Lung (tissue), 17 donors: ENCODE measurements at places on chromosomes 1 and 21.

DNA sequence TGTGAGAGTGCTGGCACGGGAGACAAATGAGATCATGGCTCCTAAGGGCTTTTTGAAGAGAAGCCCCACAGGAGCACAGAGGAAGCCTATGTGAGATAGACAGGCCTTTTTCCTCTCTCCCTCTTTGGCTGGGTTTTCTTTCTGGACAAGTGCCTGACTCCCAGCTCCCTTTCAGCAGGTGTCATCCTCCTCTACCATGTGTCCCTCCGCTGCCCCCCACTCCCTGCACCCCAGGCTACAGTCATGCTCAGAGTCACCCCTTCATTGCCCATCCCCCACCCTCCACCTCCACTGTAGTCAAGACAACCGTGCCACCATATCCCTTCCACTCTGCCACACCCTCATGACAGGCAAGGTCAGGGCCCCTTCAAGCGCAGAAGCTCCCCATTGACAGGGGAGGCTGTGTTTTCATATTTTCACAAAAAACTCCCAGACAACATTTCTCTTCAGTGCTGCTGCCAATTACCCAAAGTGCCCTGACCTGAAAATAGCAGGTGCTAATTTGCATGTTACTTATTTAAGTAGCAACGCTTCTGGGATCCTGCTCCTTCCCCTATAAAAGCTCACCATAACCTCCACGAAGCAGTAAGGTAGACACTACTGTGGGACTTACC, 92.1 kb upstream of the IPO9 start:
- DNase-seq: no peak

DNA sequence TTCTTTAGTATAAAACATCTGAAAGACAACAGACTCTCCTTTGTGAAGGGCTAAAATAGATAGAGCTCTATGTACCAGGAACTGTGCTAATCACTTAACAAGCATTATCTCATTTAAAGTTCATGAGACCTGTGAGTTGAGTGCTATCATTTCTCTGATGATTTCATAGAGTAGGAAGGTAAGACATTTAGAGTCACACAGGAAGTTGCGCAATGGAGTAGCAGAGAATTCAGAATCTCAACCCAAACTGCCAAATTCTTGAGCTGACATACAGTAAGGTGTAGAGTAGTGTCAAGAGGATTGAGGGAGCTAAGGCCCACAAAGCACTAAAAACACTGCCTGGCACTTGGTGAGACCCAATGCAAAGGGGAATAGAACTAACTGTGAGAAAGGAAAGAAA, 384.3 kb downstream of the NTNG1 start:
- DNase-seq: no peak

DNA sequence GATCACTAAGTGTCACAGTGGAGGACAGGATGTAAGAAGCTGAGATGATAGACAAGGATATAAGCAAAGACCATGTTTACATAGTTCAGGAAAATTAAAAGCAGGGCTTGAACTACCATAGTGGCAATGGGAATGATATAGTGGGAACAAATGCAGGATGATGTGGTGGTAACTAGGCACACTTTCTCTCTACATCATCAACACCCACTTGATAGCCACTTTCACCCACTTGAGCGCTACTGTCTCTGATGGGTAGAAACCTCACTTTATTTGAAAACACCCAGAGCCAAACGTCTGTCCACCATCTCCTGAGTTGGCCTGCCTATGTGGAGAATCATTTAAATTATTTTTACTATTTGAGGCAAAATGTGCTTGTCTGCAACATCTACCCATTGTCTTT, 305.0 kb upstream of the ST6GALNAC5 start:
- DNase-seq: no peak

DNA sequence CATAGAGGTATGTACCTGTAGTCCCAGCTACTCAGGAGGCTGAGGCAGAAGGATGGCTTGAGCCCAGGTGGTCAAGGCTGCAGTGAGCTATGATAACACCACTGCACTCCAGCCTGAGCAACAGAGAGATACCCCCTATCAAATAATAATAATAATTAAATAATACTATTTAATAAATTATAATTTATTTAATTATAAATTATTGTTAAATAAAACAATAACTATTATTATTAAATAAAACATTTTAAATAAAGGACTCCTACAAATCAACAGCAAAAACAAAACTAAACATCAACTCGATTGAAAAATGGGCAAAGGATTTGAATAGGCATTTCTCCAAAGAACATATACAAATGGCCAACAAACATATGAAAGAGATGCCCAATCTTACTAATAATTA, 65.8 kb upstream of the TBX15 start:
- no peak for DNase-seq

GRCh38 chr1:56654126-56654923, 9.2 kb downstream of the PRKAA2 start:
- DNase-seq: no peak

GRCh38 chr1:2194319-2194897, at the start of gene FAAP20:
Gene FAAP20, minus strand, starts transcription at chr1:2194772. Its CDS starts 23 bp downstream, at chr1:2194749.
- DNase-seq: peak; percentile 77

DNA sequence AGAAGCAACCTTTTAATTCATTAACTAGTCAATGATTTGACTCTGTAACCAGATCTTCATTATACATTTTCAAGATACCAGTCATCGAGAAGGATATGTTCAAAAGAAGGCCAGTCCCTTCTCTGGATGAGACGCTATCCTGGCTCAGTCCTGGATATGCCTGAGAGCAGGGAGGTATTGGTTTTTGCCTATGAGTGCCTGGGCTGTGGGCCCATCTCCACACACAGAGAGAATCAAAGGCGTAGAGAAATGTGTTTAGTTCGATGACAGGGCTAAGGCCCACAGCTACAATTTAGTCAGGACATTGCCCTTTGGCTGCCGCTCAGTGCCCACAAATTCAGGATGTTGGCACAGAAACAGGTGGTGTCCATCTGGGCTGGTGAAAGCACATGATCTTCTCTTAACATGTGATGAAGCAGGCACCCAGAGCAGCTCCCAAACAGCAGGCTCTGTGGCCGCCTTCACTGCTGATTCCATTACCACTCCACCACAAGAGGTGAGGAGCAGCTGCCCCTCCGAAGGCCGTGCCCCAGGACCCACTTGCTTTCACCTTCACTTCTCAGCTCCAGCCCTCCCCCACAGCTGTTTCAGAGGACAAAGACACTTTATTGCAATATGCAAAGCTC, 24.7 kb downstream of the ACKR1 start:
- no peak for DNase-seq
